Activated CD4-positive, CD25-positive, alpha-beta regulatory T cell treated with anti-CD3 and anti-CD28 coated beads, Interleukin-2, amount 50 U/mL, for 16 hours (primary cell): ENCODE measurements at places on chromosomes 12 and 14.

DNA sequence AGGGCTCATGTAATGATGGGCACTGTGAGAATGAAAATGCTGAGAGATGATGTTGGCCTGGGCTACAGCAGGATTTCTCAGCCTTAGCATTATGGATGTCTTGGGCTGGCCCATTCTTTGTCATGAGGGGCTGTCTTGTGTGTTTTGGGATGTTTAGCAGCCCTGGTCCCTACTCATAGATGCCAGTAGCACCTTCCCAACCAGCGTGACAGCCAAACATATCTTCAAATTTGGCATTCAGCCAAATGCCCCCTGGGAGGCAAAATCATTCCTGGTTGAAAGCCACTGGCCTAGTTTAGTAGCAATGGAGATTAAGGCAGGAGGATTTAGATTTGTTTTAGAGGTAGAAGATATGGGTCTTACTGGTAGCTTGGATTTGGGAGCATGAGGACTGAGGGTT is 26.6 kb downstream of the UBE3B start:
- no peak for DNase-seq

GRCh38 chr12:93591137-93591868 is 18.8 kb downstream of the SOCS2 start:
- no peak for DNase-seq

- no peak for DNase-seq
Observed at GRCh38 chr14:93989939-93990338, 7.2 kb upstream of the CCDC197 start.

DNA sequence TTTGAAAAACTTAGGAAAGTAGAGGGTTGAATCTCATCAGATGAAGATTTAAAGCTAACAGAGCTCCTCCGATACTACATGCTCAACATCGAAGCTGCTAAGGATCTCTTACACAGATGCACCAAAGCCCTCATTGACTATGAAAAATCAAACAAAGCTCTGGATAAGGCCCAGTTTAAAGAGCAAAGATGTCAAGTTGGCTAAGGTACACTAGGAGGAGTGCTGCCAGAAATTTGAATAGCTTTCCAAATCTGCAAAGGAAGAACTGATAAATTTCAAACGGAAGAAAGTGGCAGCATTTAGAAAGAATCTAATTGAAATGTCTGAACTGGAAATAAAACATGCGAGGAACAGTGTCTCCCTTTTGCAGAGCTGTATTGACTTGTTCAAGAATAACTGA is 141.2 kb downstream of the SLC5A8 start:
- no peak for DNase-seq

GRCh38 chr12:110913119-110914056 is 7.0 kb downstream of the MYL2 start:
- DNase-seq, result no peak

DNA sequence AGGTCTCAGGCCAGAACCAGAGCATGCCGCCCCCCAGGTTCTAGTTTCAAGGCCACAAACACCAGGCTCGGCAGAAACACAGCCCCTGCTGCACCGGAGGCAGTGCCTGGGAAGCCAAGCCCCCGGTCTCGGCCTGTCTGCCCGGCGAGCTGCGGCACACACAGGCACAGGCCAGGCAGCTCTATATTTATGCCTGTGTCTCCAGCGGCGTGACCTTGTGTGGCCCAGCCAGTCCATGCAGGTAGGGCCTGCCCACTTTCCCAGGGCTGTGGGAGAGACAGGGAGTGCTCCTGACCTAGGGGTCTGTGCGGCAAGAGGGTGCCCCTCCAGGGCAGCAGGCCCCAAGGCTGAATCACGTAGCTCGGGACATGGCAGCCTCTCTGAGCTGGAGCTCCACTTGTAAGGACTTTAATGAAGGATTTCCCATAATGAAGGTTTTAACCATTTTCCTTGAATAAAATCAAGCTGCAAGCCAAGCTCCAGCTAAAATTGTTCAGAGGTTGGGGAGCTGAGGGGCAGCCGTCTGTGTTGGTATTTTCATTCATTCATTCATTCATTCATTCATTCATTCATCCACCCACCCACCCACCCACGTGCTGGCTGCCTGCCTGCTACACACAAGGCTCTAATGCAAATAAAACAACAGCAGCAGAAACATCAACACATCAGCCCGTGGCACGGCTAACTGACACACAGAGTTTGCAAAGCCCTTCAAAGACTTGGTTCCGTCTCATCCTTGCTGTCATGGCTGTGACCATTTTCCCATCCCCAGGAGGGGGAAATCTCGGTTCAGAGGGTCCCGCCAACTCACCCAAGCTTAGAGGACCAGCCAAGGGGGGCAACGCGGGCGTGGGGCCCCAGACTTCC is 92.0 kb downstream of the RFLNA start:
- no peak for DNase-seq

GRCh38 chr12:39327510-39327909 is 115.4 kb downstream of the KIF21A start:
- DNase-seq, result no peak

DNA sequence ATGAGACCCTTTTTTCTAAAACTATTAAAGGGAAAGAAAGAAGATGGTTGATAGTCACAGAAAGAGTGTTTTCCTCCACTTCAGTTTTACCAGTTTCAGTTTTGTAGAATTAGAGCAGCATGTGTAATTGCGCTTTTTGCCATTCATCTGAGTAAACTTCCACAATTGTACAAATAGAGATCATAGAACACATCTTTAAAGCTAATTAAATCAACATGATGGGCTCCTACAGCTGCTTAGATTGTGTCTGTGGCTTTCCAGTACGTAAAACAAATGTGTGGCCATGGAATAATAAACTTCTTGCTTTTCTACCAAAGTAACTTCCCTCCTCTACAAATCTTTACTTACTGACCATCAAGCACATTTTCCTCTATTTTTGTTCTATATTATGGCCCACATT is 84.2 kb upstream of the LRIG3 start:
- no peak for DNase-seq

DNA sequence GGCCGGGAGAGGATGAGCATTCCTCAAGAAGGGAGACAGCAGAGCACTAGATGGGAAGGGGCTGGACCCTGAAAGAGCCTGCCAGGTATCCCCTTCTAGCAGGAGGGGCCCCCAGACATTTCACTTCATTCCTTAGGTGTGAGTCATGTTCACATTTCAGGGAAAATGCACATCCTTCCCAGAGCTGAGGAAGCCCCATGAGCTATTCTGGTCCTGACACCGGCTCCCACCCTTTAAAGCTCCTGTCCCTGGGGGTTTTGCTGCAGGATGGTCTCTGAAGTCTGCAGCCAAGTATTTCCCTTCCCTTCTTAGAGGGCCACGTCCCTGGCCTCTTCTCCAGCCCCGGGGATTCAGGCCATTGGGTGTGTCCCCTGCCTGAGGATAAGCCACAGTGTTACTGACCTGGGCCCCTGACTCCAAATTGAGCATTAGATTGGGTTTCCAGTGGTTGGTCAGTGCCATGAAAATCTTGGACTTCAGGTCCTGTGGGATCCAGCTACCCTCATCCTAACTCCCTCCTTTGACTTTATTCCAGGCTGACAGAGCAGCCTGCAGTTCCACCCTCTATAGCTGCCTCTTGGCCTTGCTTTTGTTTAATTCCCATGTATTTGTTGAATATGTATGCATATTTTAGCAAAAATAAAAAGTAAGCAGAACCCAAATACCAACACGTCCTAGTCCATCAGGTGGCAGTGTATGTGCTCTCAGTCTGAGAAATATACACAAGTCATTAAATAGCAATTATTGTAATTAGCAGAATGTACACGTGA is 267.1 kb downstream of the CACNA1C start:
- no peak for DNase-seq

DNA sequence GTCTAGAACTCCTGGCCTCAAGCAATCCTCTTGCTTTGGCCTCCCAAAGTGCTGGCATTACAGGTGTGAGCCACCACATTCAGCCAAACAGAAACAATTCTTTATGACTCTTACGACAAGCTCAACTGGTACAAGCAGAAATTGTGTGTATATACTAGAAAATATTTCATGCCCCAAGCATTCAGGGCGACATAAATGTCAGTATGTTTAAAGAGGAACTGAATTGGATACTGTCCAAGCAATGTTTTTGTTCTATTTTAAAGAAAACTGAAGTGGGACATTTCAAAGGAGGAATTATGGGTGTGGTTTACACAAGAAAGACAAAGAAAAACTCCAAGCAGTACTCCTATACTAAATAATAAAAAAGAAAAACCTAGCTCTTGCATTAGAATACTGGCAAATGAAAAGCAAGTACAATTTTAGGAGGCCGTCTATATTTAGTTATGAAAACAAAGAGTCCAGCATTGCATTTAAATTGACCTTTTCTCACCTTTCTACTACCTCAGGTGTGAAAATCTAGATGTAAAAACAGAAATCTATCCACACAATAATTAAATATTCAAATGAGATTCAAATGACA is 48.9 kb downstream of the PPP1R12A start:
- DNase-seq, result no peak

DNA sequence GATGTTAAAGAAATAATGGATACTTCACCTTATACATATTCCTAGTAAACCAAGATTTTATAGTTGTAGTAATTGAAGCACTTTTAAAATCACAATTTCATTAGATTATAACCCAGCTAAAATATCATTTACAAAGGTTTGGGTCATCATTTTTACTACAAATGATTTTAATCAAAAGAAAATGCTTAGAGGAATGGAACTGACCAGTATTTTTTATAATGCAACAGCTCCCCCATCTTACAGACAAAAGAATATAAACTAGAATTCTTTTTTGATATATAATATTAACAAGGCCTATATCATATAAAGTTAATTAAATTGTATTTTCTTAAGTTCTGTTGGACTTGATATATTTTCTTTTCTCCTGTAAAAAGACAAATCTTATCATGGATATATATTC is 20.4 kb upstream of the LRFN5 start:
- no peak for DNase-seq

- DNase-seq, result no peak
Observed at GRCh38 chr12:95764848-95765247, 25.7 kb downstream of the NTN4 start.

DNA sequence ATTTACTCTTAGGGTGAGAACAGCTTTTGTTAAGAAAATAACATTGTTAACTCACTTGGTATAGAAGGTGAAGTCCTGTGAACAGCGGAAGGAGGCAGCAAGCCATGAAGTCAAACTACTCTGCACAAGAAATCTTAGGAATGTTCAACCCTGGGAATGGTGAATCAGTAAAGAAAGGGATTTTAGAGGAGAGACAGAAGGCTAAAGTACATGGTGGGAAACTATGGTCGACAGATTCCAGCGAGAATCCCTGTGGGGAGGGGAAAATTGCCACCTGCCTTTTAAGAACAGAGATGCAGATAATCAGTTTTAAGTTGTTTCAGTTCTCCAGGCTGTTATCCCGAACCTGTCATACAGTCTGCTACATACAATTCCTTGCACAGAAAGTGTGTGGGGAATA is 63.2 kb upstream of the PTPRR start:
- no peak for DNase-seq

DNA sequence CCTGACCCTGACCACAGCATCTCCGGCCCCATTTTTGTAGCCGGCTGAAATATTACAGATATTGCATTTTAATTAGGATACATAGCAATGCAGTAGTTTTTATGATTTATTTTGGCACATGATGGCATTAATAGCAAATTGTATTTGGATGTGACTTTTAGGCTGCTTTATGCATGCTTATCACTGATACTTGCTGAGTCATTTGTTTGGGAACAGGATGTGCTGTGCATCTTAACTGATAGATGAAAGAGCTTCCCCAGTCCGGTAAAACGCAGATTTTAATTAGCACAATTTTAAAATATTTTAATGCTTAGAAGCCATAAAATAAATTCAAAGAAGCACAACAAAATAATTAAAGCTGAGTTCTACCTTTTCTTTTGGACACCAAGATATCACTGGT is 90.7 kb downstream of the OTOGL start:
- DNase-seq, result no peak

- no peak for DNase-seq
Observed at GRCh38 chr14:26888592-26888991, 290.8 kb upstream of the NOVA1 start.

- DNase-seq, result no peak
Observed at GRCh38 chr12:67006610-67007009, 262.5 kb upstream of the CAND1 start.

DNA sequence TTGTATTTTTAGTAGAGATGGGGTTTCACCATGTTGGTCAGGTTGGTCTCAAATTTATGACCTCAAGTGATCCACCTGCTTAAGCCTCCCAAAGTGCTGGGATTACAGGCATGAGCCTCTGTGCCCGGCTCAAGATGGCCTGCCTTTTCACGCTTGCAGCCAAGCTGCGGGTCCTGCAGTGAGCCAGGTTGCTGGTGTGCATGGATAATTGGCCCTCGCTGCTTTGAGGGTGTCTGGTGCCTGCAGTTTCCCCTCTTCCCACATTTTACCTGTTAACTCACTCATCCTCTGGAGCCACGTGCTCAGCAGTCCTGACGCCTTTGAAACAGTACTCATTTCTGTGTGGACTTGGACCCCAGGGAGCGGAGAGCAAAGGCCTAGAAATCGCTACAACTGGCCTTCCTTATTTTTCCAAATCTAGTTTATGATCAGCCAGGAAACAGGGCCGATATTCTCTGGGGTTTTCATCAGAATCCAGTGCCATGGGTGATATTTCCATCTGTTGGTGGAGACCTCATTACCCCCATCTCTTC is 42.2 kb downstream of the TPCN1 start:
- DNase-seq, result no peak

GRCh38 chr12:76288218-76288617 is 60.0 kb downstream of the BBS10 start:
- no peak for DNase-seq

DNA sequence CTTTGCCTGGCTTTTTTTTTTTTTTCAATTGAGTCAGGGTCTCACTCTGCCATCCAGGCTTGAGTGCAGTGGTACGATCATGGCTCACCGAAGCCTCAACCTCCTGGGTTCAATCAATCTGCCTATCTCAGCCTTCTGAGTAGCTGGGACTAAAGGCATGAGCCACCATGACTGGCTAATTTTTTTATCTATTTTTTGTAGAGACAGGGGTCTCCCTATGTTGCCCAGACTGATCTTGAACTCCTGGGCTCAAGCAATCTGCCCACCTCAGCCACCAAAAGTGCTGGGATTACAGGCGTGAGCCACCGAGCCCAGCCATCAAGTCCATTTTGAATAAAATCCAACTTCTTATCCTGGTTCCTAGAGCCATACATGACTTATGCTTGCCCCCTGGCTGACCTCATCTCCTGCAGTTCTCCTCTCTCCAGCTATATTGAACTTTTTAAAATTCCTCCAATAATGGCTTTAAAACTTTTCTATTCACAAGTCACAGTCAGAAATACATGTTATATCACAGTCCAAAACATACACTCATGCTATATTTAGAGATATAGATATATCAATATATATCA is 10.4 kb upstream of the RND1 start:
- DNase-seq, result no peak

DNA sequence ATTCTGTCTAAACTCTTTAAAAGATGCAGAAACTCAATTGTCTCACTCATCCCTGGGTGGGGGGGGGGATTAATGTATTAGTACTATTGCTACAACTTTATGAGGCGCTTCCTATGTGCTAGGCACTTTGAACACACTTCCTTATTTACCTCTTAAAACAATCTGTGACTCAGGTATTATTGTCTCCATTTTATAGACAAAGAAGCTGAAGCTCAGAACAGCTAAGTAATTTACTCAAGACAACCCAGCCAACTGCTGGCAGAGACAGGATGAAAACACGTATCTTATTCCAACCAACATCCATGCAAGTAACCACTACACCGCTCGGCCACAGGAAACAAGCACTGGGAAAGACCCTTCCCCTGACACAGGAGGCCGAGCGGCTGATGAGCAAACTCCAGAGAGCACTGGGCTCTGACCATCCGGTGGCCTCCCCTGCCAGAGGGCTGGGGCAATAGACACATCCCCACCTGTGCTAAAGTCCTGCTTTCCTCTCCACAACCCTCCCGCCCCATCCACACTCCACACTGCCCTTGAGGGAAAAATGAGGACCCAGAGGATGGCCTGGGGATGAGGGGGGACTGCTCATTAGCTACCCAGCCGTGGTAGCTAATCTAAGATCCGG is 244.2 kb downstream of the DPF3 start:
- DNase-seq, result no peak
